CD4-positive, alpha-beta T cell treated with Interleukin-17A for 1 hour (primary cell): ENCODE measurements at places on chromosomes 16 and 17.

- no peak for DNase-seq
Measured at GRCh38 chr17:66114609-66115008, 77.3 kb downstream of the CEP112 start.

DNA sequence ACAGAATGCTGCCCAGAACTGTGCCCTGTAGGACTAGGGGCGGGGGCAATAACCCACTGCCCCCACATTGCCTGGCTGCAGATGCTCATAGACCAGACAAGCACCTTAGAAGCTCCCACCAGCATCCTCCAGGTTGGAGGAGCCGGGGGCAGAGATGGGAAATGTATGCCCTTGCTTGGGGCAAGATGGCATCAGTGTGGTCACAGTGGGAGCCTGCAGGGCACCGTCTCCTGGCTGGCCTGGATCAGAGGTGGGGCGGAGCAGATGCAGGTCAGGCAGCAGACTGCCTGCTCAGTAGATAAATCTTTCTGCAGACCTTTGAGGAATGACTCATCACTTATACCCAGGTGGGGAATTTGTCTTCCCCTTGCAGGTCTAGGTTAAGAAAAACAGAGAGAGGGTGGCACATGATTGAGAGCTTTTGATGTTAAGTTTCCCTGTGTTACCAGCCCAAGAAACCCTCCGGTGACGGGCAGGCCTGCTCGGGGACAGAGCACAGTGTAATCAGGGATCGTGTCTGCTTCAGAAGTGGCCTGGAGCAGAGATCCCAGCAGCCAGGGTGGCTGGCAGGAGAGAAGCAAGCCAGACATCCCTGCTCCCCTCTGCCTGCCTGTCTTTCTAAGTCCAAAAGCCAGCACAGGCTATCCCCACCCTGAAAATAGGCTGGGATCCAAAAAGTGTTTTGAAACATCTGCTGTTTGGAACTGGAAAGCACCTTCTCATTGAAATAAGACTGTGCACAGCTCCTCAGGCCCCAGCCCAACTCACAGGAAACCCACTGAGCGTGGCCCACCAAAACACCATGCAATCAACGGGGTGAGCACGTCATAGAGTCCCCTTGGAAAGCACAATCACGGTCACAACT, 50.7 kb upstream of the RPL38 start:
- DNase-seq, result no peak

DNA sequence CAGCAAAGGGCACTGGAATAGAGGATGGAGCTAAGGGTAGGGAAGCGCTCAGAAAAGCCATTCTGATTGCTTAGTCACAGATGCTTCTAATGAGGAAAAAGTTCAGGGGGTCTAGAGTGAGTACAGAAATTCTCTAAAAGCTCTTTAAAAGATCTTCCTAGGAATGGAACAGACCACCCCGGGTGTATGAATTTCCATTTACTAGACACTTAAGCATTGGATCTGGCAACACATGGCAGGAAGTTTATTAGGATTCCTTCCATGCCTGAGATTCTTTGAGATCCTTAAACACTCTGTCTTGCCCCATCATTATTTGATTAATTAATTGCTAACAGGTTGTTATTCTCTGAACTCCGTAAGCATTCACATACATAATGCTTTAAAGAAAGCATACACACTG, 8.5 kb downstream of the KRTAP9-7 start:
- no peak for DNase-seq

- no peak for DNase-seq
Measured at GRCh38 chr17:70683936-70684335, 514.6 kb downstream of the KCNJ2 start.

DNA sequence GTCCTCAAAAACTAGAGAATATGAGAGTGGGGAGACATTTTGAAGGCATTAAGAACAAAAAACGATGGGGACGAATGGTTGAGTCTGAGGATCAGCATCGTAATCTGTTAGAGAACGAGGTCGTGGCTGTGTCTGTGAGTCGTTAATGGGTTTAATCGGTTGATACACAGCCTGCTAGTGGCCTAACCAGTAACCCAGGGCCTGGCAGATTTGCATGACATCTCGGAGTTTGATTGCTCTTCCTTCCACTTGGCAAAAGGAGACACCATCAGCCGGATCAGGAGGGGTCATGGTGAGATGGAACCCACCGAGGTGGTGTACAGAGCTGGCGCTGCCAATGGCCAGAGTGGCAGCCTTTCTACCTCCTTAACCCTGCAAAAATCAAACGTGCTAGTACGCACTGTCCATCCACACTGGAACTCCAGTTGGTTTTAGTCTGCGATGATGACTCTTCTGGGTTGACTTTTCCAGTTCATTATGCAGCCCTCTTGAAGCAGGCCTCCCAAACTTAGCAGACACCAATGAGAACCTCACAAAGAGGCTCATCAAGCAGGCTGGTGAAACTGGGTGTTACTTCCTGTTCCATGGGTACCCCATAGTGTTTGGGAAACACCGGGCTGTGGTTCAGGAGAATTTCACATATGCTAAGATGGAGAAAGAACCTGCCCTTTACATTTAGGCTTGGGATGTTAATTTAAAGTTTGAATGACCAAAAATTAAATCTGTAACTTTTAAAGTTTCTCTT, 4.1 kb downstream of the HS3ST3B1 start:
- DNase-seq, result no peak

- DNase-seq, result no peak
Measured at GRCh38 chr17:33927732-33928133, 327.4 kb upstream of the CCL2 start.

- no peak for DNase-seq
Measured at GRCh38 chr16:62530426-62530825, 494.2 kb upstream of the CDH8 start.

DNA sequence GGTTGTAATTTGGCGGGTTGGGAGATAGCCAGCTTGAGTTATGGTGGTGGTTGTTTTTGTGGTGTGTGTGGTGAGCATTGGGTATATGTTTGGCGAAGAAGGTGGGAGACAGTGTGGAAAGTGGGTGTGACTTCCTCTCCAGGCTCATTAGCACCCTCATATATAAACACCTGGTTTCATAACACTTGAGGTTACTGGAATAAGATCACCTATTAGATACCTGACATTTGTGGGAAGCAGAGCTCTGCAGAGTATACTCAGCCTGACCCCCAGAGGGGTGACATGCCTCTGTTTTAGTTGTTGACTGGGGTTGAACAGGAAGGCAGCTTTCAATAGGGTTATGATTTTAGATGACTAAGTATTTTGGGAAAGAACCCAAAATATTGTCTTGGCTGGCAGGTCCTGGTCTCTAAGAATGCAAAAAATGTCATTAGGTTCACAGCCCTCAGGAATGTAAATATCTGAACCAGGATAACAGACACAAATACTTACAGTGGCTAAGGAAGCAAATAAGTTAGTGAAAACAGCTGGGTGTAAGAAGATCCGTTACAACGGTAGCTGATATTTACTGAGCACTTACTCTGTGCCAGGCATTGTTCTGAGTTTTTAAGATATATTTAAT, 18.3 kb upstream of the EFCAB13 start:
- DNase-seq, result no peak

DNA sequence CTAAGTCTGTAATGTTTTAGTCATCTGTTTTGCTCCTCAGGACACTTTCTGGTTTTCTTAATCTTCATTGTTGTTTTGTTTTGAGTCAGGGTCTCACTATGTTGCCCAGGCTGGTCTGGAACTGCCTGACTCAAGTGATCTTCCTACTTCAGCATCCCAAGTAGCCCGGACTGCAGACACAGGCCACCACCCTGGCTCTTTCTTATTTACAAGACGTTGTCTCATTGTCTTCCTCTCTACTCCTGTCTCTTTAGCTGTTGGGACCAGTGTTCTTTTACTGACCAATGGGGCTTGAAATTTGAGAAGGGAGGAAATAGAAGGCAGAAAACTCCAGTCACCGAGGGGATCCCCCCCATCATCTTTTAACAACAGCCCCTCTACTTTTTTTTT, 1.2 kb downstream of the SCPEP1 start:
- no peak for DNase-seq

DNA sequence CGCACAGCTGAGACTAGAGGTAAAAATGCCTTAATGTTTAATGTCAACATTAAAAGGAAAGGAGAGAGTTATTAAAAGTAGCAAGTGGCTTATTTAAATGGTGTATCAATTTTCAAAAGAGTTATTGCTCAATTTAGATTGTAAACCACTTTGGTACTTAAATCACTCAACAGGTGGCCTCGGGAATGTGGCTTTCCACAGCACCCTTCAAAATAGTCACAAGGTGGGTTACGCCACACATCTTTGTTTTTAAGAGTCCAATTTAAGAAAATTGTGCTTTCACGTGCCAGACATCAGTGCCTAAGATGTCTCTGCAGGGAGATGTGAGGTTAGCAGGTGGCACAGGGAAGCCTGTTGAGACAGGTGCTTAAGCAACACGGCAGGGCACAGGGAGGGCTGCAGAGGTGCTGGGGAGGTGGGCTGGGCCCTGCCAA, 27.5 kb upstream of the ADCY7 start:
- DNase-seq, result no peak

GRCh38 chr17:36869441-36869840, 67.8 kb upstream of the LHX1 start:
- no peak for DNase-seq

DNA sequence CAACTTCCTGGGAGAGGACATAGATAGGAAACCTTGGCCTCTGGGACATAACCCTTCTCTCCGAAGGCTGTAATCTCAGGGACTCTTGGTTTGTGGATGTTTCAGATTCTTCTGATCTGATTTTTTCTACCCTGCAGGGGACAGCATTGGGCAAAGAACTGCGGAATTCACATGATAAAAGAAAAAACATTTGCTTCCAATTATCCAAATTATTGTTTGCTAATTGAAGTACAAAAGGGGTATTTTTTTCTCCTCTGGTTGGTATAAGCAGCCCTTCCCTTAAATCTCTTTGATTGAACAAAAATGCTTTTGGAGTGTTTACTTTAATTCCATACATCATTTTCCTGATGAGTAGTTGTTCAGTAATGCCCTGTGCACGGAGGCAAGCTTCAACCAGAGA, 251.7 kb upstream of the IRX3 start:
- no peak for DNase-seq

GRCh38 chr16:86220561-86220960, 289.8 kb upstream of the FOXF1 start:
- DNase-seq, result no peak

DNA sequence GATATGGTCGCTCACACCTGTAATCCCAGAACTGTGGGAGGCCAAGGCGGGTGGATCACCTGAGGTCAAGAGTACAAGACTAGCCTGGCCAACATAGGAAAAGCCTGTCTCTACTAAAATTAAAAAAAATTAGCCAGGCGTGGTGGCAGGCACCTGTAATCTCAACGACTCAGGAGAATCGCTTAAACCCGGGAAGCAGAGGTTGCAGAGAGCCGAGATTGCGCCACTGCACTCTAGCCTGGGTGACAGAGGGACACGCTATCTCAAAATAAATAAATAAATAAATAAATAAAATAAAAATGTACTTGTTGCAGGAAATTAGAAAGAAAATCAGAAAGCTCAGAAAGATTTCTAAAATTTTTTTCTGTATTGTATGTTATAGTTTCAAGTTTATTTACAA, 113.9 kb downstream of the LITAF start:
- no peak for DNase-seq

- DNase-seq, result no peak
Measured at GRCh38 chr17:885971-886571, 93.5 kb downstream of the NXN start.

- no peak for DNase-seq
Measured at GRCh38 chr17:52442350-52442749, 283.8 kb upstream of the CA10 start.

- peak; percentile 36 for DNase-seq
Measured at GRCh38 chr17:40427002-40427491, 9.4 kb upstream of the TOP2A start.

DNA sequence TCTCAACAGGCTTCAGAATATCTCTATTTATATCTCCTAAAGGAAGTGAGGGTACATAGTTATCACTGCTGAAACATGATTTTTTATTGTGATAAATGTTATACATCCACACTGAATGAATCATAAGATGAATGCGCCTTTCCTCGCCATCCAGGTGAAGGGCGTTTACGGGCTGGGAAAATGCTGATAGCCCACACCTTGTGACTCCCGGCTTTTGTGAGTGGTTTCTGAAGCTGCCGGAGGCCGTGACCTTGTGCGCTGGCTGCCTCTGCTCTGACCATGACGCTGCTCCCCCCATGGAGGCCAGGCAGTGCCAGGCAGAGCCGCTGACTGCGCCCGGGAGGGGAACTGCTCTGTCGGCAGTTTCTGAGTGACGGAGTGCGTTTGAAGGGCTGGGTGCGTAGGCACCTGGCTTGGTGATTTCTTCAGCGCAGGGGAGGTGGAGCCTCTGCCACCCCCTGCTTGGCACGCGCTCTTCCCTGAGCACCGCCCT, 97.2 kb downstream of the RAP1GAP2 start:
- DNase-seq, result no peak

DNA sequence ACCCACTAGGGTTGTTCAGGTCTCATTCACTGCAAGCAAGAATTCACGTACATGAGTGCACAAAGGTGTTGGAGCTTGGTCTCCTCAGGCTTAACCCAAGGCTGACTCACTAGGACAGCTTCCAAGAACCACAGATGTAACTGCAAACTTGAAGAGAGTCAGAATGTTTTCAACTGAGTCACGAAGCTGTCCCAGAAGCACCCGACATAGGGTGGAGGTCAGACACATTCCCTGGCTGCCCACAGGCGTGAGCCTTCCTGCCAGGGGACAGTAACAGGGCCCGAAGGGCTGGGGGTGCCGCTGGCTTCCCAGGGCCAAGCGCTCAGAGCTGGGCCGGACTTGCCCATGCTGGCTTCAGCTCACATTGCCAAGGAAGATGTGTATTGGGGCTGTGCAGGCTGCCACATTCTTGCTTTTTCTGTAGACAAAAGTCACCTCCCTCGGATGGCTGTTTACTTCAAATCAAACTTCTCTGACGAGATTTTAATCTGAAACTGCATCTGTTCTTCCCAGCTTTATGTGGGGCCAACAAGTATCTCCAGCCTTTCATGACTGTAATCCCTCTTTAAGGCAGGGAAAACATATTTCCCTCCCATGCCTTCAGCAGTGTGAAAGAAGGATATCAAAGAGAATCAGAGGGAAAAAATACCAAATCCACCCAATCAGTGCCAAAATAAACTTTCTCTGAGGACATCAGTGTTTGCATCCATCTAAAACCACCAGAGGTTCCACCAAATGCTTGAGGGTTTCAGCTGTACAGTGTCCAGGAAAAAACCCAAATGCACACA, 14.3 kb downstream of the CMTM3 start:
- no peak for DNase-seq

- DNase-seq, result no peak
Measured at GRCh38 chr16:11973070-11973469, 3.5 kb upstream of the SNX29 start.
